ENCODE measurements at places on chromosomes 7 and 10.

DNA sequence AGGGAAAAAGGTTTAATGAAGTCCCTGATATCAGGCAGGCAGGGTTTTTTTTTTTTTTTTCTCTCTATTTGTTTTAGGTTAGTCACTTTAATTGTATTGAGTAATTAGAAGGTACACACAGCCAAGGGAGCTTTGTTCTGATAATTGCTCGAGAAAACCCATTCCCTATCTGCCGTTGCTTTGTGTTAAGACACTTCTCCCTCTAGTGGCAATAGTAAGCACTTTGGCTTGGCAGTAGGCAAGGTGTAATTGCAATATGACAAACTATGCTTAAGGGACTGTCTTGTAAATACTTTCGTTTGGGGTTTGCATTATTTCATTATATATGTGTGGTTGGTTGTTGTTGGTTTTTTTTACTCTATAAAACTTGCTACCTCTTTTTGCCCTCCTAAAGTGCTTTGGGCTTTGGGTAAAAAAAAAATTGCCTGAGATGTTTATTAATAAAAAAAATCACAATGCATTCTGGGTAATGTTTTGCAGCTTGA lies 113.4 kb downstream of the BTRC start:
- peak; percentile 27 for DNase-seq

GRCh38 chr10:61397175-61397986 lies 55.8 kb downstream of the TMEM26 start:
- no peak for DNase-seq

DNA sequence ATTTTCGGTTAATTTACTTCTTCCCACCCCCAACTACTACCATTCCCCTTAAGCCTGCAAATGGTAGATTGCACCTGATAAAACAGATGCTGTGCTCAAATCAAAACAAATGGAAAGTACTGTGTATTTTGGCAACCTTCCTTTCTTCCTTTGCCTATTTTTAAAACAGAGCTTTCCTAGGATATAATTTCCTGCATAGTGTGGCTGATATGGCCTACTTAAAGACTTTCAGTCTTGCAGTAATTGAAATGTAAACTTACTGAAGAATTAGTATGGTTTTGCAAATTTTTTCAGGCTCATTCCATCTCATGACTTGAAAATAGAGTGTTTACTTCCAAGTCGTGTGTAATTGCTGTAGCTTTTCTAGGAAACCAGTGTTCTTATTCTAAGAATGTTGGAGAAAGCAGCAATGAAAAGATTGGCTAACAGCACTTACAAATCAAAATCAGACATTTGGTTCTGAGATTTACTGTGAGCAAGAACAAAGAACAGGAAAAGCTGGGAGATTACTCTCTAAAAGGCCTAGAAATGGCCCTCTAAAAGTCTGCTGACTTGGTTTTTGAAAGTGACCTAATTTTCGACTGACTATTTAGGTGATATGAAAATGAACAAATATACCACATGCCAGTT lies 52.0 kb downstream of the REEP3 start:
- DNase-seq: no peak

DNA sequence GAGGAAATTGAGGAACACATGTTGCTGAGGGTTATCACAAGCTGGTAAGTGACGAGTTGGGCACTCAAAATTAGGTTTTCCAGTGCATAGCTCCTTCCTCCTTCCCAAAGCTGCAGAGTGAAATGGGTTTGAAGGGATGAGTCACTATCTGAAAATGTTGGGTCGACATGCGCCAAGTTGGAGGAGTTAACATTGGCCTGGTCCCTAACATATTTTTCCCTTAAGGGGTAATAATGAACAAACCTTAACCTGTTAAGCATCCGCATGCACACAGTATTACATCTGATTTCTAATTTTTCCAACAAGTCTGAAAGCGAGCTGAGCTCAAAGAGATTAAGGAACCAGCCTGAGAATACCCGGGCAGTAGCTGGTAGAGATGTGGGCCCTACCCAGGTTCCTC lies 20.7 kb upstream of the TECTB start:
- DNase-seq: no peak

DNA sequence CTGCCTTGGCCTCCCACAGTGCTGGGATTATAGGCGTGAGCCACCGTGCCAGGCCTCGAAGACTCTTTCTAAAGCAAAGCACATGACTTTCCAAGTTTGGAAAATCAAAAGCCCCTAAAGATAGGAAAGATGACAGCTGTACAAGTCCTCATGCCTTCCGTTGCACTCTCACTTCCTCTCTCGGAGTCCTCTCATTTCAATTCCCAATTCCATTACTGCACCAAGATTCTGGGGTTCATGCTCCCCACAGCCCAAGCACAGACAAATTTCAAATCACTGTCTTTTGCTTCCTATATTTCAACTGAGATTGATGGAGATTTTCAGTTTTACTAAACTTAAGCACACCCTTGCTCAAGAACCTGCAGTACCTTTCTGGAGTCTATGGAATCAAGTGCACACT lies 10.9 kb upstream of the PLAU start:
- DNase-seq: no peak

- DNase-seq: no peak
These were observed 58.9 kb downstream of the CALML3 start for GRCh38 chr10:5583525-5584175.

DNA sequence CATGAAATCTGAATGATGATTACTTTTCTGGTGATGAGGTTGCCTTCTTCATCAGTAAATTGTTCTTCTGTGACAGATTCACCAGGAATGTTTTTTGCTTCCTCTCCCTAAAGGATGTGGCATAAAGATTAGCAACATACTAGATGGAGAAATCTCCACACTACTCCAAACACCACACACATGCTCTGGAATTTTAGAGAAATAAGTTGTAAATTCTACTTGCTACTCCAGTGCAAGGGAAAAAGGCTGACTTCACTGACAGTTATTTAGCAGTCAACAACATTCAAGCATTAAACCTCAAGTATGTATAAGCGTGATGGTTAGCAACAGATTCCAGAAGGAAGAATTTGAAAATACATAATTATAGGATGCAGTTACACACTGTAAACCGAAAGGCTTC lies 137.9 kb upstream of the CCDC6 start:
- no peak for DNase-seq

GRCh38 chr10:89670926-89671325 lies 25.9 kb upstream of the PANK1 start:
- DNase-seq: no peak

DNA sequence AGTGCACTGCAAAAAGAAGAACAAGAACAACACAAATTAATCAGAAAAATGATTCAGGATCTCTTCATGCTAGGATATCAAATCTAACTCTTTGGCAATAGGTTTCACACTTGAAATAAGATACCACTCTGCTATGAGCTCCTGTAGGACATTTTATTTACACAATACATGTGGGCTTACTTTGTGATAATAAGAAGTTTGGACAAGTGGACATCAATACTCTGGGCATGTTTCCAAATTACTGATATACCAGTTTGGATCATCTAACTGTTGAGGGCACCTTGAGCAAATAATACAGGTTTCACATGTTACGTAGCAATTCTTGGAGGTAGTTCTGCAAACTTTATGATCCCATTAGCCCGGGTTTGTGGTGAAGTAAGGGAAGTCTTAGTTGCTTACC lies 59.8 kb downstream of the CPVL start:
- no peak for DNase-seq

DNA sequence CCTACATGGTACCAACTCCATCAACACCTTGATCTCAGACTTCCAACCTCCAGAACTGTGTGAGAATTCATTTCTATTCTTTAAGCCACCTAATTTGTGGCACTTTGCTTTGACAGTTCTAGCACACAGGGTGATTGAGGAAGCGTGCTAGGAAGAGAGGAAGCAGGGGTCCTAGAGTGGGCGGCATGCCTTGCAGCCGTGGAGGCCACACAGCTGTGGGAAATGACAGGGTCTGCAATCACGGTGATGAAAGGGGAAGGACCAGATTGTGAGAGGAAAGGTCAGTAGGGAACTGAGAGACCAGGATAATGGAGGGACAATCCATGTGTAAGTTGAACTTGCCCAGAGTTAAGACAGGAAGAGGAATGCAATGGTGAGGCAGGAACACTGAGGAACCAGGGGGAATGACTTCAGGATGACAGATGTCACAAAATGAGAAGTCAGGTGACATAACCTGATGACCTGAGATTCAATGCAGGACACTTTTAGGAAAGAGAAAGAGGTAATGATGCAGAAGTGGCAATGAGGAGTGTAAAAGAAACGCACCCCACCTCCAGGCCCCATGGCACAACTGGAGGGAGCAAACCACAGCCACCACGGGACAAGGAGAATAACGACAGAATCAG lies 87.3 kb upstream of the PIK3CG start:
- no peak for DNase-seq

- DNase-seq: no peak
These were observed 87.9 kb downstream of the CDK6 start for GRCh38 chr7:92748495-92748894.

GRCh38 chr7:54015251-54015650 lies 526.9 kb upstream of the VSTM2A start:
- DNase-seq: no peak

DNA sequence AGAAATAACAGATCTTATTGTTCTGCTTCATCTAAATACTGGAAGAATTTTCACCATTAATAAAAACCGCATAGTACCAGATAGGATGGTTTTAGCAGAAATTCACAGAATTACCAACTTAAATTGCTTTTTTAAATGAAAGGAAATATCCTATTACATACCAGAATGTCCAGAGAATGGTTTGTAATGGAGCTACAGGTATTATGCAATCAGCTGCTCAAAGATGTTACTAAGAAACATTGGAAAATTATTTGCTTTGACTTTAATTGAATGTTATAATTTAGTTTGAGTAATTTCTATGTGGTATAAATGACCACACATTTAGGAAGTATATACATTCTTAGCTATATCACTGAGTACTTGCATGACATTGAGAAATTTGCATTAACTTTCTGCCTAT lies 338.3 kb downstream of the ETV1 start:
- DNase-seq: no peak

- DNase-seq: no peak
These were observed 25.1 kb downstream of the SLC25A40 start for GRCh38 chr7:87850836-87851593.

DNA sequence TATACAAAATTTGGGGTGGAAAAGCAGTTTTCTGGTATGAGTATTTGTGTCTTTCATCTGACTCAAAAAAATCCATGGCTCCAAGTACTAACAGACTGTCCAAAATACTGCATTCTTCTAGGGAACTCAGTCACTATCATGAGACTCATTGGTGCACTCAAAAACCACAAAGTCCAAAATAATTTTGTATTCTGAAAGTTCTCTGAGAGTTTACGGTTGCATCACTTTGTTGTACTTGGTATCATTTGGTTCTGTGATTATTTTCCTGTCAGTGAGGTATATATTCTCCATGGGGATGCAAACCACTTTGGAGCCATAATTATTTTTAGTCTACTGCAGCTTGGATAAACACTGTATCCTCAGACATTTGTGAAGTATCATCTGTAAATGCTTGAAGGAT lies 28.0 kb upstream of the CABCOCO1 start:
- no peak for DNase-seq

GRCh38 chr10:47139121-47139520 lies 160.9 kb upstream of the GDF10 start:
- no peak for DNase-seq

GRCh38 chr7:7966141-7966734 lies 2.4 kb upstream of the GLCCI1 start:
- no peak for DNase-seq

DNA sequence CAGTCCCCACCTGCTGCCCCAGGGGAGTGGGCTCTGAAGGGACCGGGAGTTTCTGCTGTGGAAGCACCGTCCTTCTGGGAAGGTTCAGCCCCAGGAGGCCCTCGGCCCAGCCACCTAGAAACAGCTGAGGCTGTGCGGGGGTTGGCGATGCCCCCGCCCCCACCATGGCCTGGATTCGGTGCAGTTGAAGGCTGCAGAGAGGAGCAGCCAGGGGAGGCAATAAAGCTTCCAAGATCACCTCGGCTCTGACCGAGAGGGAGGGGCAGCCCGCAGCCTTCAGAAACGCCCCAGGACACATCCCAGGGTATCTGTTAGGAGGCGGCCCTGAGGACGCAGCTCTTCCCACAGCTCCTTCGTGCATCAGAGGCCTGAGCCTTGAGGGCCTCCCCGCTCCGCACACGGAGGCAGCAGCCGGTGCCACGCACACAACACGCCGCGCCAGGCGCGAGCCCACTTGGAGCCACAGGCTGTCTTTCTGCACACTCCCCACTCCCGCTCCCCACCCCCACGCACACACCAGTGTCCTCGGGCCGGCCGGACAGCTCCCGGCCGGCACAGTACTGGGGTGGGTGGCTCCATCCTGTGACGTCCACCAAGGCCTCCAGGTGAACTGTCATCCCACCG lies 1.6 kb downstream of the KNDC1 start:
- DNase-seq: no peak
